Karpas-422 (cell line): ENCODE measurements at places on chromosomes 3 and 15. TPM values are rescaled to one million over a fixed set of nuclear protein-coding genes. Genes with fewer than 3 reads are reported as not detected.

DNA sequence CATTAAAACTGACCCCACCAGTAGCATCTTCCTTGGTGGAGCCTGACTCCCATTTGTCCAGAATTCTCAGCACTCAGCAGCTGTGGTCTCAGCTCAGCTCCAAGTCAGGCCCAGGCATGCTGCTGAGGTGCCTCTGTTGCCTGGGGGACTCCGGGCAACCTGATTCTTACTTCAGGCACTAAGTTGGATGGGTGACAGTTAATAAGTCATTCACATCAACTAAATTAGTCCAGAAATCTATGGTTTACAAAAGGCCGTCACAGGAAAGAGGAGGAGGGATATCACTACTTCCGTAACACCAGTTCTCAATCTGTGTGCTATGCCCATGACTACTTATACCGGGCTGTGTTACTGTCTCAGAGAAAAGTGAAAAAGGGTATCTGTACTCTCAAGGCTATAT lies 310.2 kb downstream of the SATB1 start:
- no peaks in the 10 kb centered on the region for H3K36me3 ChIP-seq
- DNase-seq, result no peak

GRCh38 chr3:116442331-116443021 lies 2.8 kb downstream of the LSAMP start:
- H3K27me3 ChIP-seq, result no peaks in the 10 kb centered on the region
- DNase-seq, result no peak
- H3K4me1 ChIP-seq, result no peaks in the 10 kb centered on the region

GRCh38 chr3:129648391-129648790 lies 41.9 kb upstream of the PLXND1 start:
- H3K27ac ChIP-seq, result no peak overlapping the region
- H3K4me3 ChIP-seq, result no peak overlapping the region
- no peaks in the 10 kb centered on the region for H3K36me3 ChIP-seq
- no peak for DNase-seq

DNA sequence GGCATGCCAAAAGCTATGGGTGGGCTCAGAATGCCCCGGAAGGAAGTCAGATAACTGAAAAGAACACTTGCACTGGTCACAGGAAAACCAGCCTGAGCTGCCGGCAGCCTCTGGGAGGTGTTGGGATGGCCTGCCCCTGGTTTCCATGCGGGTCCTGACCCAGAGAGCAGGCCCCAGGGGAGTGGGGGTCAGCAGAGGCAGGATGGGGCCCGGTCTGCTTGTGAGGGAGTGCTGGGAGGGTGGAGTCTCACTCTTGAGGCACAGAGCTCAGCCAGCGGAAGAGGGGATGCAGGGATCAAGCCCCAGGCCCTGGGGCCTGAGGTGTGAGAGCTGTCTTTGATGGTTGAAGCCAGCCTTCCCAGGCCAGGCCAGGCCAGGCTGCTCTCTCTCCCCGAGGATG lies 2.4 kb upstream of the RPUSD3 start:
- peaks cover 6% of the 10 kb centered on the region; the same call in 1 of the 2 replicates for H3K36me3 ChIP-seq
- DNase-seq, result no peak
- no peak overlapping the region for H3K27ac ChIP-seq
- peaks cover 15% of the 10 kb centered on the region for H3K4me1 ChIP-seq
- H3K4me3 ChIP-seq, result no peak overlapping the region

The KCTD6 gene
- total RNA-seq, result 7.9 and 17.9 TPM in 2 replicates

DNA sequence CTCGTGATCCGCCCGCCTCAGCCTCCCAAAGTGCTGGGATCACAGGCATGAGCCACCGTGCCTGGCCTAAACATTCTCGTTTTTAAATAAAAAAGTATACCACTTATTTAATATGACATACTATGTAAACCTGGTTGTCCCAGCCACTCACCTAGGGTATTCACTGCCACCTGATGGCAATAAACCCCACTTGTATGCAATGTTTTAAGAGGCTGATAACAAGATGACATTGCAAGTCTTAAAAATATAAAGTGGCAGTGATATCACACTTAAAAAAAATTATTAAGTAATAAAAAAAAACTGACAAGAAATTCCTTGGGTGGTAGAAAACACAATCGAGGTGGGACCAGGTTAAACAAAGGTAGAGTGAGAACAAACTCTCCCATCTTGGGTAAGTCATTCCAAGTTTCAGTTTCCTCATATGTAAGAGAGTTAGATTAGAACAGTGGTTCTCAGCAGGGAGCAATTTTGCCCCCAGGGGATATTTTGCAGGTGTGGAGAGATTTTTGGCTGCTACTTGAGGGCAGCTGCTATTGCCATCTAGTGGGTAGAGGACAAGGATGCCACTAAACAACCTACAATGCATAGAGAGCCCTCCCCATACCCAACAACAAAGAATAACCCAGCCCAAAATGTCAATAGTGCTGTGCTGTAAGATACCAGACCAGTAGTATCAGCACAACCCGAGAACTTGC lies 14.5 kb downstream of the ARF4 start:
- H3K4me3 ChIP-seq, result no peak overlapping the region
- H3K4me1 ChIP-seq, result peaks cover 35% of the 10 kb centered on the region
- peak overlapping the region; percentile 63 for H3K27ac ChIP-seq
- no peaks in the 10 kb centered on the region for H3K27me3 ChIP-seq

GRCh38 chr15:77819851-77820728 lies 187.4 kb upstream of the LINGO1 start:
- H3K4me3 ChIP-seq, result no peak overlapping the region
- no peaks in the 10 kb centered on the region for H3K27me3 ChIP-seq
- no peak for DNase-seq
- H3K27ac ChIP-seq, result no peak overlapping the region
- H3K4me1 ChIP-seq, result no peaks in the 10 kb centered on the region

DNA sequence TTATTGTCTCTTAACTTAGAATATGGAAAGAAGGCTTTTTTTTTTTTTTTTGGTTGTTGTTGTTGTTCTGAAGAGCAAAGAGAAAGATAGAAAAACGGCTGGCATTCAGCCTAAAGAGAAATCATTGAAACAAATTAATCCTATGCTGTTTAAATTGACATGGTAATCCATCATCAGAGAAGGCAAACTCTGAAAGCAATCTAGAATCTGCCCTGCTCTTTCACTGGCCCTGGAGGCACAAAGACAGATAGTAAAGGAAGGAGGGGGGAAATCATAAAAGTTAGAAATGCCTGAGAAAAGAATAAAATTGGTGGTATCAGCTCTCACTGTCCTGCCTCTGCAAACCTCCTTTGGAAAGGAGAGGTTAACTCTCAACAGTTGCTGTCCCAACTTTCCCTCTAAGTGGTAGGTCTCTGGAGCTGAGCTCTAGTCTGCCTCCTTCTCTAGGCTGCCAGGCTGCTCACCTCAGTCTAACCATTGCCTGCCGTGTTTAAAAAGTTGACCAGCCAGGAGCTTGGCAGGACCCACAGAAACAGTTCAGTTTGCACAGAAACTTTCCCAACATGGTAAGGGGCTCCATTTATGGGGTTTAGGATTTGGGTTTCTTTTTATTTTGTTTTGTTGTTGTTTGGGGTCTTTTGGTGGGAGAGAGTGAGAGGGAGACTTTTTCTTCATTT lies 13.4 kb upstream of the NR2F2 start:
- no peaks in the 10 kb centered on the region for H3K27me3 ChIP-seq
- no peak overlapping the region for H3K4me3 ChIP-seq
- H3K27ac ChIP-seq, result no peak overlapping the region
- H3K4me1 ChIP-seq, result no peaks in the 10 kb centered on the region
- no peaks in the 10 kb centered on the region for H3K36me3 ChIP-seq
- DNase-seq, result no peak
